ENCODE measurements at places on chromosomes 6 and 20. TPM values are rescaled to one million over a fixed set of nuclear protein-coding genes. Genes with fewer than 3 reads are reported as not detected.
A peak's percentile ranks its signal among the peaks of the same experiment; 100 is the strongest.

Gene ISM1
- total RNA-seq = 1.6 TPM

Gene SLC25A27
- 0.85 TPM for total RNA-seq

Gene CTSZ
- total RNA-seq = 35.3 TPM

- H3K27ac ChIP-seq = no peak overlapping the region
- no peaks in the 10 kb centered on the region for H3K36me3 ChIP-seq
- no peaks in the 10 kb centered on the region for H3K27me3 ChIP-seq
- H3K4me3 ChIP-seq = no peak overlapping the region
- DNase-seq = no peak
- no peaks in the 10 kb centered on the region for H3K4me1 ChIP-seq
These were observed 105.7 kb downstream of the LCA5 start for GRCh38 chr6:79431537-79431933.

GRCh38 chr6:5681480-5681879 is 325.2 kb downstream of the NRN1 start:
- H3K27ac ChIP-seq = no peak overlapping the region
- H3K4me3 ChIP-seq = no peak overlapping the region
- no peak for DNase-seq
- peaks cover 17% of the 10 kb centered on the region for H3K4me1 ChIP-seq
- no peaks in the 10 kb centered on the region for H3K27me3 ChIP-seq

- no peaks in the 10 kb centered on the region for H3K4me1 ChIP-seq
- no peak overlapping the region for H3K27ac ChIP-seq
- H3K27me3 ChIP-seq = no peaks in the 10 kb centered on the region
These were observed 593.4 kb downstream of the EYS start for GRCh38 chr6:65113581-65113980.

- H3K4me1 ChIP-seq = peaks cover 26% of the 10 kb centered on the region
- DNase-seq = peak; percentile 64
- H3K36me3 ChIP-seq = no peaks in the 10 kb centered on the region
- no peaks in the 10 kb centered on the region for H3K27me3 ChIP-seq
These were observed 2.0 kb downstream of the SPAG4 start for GRCh38 chr20:35617397-35618262.

DNA sequence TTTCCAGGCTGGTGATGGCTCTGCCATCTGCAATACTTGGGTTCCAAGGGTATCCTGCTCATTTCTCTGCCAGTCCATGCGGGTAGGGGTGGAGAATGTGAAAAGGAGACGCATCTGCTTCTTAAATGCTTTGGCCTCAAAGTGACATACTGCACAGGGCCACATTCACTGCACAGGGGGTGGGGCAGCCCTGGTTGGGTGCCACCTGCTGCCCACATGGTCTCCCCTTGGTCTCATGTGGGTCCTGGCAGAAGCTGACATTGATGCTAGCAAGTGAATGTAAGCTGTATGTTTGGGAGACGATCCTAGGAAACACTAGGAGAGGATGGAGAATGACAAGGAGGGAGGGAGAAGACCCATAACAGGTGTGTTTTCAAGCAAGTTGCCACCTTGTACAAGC is 140.9 kb downstream of the EDN3 start:
- no peaks in the 10 kb centered on the region for H3K36me3 ChIP-seq
- peaks cover 8% of the 10 kb centered on the region for H3K27me3 ChIP-seq
- no peaks in the 10 kb centered on the region for H3K4me1 ChIP-seq
- no peak overlapping the region for H3K4me3 ChIP-seq
- H3K27ac ChIP-seq = no peak overlapping the region
